ENCODE measurements at places on chromosomes 4 and X.

DNA sequence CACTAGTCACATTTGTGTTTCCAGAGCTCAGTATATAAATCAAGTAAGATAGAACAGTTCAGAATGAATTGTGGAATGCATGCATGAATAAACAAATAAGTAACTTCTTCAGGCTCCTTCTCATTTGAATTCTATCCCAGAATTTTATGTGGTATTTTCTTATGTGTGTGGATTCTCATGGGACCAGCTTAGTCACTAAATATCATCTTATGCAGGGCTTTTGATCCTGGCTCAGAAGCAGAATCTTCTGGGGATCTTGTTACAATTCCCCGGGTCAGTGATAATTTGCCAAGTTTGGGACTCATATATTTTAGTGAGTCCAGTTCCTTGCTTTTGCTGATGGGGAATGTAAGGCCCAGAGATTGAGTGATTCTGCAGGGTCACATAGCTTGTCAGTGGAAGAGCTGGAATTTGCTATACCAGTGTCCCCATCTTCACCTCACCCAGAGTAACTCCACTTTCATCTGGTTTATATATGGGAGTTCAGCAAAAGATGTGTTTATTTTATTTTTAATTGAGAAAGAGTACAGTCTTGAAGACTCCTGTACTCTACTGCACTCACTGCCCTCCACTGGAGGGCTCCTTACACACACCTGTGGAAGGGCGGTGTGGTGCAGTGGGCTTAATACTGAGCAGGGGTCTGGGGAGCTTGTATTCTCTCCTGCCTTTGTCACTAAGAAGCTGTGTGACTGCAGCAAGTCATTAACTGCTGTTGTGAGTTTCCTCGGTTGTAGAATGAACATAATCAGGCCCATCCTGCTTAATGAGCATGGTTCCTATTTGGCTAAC is 198.2 kb upstream of the CXorf66 start:
- DNase-seq = no peak

DNA sequence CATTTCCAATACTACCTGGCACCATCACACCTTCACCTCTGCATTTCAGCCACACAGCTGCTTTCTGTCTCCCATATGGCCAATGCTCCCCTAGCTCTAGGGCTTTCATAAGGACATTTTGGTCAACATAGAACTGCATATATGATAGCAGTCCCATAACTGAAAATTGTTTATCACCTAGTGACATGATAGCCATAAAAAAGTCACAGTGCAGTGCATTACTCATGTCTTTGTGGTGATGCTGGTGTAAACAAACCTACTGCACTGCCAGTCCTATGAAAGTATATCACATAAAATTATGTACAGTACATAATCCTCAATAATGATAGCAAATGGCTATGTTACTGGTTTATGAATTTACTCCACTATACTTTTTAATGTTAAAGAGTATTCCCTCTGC is 221.0 kb downstream of the NAF1 start:
- DNase-seq = no peak

DNA sequence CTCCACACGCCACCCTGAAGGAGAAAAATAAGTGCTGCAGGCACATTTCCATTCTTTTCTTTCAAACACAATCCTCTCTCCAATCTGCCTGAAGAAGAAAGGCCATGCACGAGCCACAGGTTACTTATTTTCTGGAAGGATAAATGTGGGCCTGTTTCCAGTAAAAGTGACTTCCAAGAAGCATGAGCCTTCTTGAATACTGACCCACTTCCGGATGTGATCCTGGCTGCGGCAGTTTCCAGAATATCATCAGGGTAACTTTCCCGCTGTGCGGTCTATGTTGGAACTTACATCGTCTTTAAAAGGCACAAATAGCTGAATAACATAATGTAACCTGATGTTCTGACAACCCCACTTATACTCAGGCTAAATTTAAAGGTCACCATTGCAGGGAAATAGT is 66.3 kb upstream of the TAPT1 start:
- DNase-seq = no peak

- peak; percentile 62 for DNase-seq
These were observed 104.1 kb downstream of the GPAT3 start for GRCh38 chr4:83639849-83640493.

DNA sequence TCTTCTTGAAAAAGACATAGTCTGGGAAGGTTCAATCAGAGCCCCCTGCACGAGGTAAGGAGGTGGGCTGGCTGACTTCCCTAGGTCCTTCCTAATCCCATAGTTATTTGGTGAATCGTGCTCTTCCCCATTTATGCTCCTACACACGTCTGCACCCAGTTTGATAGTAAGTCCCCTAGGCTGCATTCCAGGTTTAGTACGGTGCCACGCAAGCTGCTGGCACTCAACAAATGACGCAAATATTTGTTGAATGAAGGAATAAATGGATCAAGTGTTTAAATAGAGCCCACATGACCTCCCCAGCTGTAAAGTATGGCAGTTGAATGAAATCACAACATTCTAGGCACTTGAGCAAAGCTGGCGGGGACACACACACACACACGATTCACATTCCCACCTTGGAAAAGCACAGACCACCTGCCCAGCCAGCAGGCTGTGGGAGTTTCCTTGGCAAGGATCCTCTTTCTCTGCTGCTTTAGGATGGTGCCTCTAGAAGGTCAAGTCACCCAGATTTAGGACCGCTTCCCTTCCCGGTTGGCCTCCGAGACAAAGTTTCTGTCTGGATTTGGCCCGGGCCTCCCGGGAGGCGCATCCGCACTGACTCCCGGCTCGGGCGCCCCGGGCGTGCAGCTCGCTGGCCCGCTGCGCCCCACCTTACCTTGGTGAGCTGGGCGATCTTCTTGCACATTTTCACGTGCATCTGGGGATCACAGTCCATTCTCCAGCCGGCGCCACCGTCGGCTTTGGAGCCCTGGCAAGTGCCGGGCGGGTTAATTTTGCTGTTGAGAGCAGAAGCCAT is 721 bp downstream of the FAM184B start:
- no peak for DNase-seq

- DNase-seq = no peak
These were observed 177.4 kb downstream of the SH3KBP1 start for GRCh38 chrX:19709812-19710518.

DNA sequence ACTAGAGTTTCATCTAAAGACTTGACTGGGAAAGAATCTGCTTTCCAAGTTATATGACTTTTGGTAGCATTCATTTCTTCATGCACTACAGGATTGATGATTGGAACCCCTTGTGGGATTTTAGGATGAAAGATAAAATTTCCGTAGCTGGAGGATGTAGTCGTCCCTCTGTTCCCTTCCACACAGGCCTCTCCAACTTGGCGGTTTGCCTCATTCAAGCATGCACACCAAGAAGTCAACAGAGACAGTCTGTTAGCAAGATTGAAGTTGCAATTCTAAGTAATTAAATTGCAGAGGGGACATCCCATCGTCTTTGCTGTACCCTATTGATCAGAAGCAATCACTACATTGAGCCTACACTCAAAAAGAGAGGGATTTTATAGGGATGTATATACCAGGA is 777.4 kb upstream of the HS3ST1 start:
- DNase-seq = no peak

GRCh38 chr4:142663828-142664227 is 182.3 kb downstream of the INPP4B start:
- no peak for DNase-seq

DNA sequence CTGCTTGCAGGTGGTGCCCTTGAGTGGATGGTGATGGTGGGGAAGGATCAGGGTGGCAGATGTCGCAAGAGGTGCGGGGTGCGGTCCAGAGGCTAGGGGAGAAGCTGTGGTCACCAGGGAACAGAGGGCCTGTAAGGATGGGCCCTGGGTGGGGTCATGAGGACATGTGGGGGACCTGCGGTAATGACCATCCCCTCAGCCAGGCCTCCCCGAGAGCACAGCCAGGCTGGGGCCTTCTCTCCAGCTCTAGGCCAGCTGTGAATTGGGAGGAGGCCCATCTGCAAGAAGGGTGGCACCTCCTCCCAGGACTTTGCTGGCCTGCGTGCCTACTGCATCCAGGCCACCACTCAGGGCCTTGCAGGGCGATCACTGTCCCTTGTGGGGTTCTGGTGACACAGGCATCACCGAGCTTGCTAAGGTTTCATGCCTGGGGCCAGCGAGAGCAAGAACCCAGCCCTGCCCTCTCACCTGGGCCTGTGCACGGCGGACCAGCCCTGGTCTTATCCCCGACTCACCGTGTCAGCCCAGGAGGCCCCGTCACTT is 34.1 kb upstream of the MXD4 start:
- DNase-seq = no peak

DNA sequence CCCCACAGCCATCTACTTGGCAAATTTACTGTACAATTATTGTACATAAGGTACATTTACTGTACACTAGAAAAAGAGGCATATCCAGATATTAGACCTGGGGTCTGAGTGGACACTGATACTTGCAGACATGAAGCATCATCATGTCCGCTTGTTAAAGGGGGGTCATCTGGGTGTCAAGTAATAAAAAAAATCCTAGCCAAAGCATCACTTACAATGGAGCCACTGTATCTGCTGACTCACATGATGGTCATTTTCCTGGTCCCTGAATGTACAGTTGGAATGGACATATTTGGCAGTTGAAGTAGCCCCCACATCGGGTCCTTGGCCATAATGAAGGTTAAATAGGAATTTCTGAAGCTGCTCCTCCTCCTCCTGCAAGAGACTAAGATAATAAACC is 228.8 kb downstream of the THOC2 start:
- no peak for DNase-seq

GRCh38 chr4:67743194-67743593 is 11.0 kb downstream of the GNRHR start:
- DNase-seq = no peak
